Mucosa of descending colon (tissue), 3 donors: ENCODE measurements at places on chromosomes 5 and 9. TPM values are rescaled to one million over a fixed set of nuclear protein-coding genes. Genes with fewer than 3 reads are reported as not detected.

Gene DUSP1
- 233 TPM for total RNA-seq

DNA sequence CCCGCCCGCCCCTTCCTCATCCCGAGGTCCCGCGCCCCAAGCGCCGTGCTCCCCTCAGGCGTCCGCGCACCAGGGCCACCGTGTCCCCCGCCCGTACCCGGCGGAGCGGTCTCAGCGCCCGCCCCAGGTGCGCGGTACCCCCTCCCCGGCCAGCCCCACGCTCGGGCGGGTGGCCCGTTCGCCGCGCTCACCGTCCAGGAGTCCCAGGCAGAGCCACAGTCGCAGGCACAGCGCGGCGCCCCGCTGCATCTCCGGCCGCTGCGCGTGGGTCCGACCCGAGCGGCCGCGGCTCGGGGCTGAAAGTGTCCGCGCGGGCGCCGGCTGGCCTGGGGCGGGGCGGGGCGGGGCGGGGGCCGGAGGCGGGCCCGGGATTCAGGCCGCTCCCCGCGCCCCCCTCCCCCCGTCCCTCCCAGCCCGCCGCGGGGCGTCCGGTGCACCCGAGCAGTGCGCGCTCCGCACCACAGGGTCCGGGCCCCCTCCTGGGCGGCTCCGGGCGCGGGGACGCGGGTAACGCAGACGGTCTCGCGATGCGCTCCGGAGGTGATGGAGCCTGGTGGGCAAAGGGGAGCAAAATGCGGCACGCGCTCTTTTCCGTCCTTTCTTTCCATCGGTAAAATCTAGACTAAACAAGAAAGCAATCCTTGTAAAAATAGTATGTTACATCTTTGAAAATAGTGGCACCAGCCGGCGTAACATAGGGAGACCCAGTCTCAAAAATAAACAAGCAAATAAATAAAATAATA, at the start of gene FLT4:
FLT4 (minus strand) TSS at position 304 of the 743 bp plus-strand sequence; CDS start at position 249, 55 bp downstream.
- DNase-seq, result no peak

DNA sequence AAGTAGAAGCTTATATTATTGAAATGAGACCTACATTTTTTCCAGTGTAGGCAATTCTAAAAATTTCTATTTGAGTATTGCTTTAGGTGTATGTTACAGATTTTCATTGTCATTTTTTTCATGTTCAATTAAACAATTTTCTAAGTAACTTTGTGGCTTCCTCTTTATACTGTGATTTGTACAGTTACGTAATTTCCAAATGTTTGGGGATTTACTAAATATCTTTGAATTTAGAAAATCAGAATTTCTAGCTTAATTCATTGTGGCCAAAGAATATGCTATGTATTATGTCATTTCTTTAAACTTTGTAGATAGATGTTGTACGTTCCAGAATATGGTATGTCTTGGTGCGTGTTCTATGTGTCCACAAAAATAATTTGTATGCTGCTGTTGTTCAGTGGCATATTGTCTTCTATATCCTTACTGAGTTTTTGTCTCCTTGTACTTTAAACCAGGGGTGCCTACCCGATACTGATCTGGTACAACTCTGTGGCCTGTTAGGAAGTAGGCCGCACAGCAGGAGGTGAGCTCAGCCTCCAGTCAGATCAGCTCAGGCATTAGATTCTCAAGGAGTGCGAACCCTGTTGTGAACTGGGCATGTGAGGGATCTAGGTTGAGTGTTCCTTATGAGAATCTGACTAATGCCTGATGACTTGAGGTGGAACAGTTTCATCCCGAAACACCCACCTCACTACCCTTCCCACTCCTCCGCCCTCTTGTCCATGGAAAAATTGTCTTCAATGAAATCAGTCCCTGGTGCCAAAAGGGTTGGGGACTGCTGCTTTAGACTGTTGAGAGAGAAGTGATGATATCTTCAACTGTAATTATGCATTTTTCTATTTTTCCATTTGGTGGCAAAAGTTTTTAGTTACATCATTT, 63.5 kb downstream of the UBE2R2 start:
- DNase-seq, result no peak

DNA sequence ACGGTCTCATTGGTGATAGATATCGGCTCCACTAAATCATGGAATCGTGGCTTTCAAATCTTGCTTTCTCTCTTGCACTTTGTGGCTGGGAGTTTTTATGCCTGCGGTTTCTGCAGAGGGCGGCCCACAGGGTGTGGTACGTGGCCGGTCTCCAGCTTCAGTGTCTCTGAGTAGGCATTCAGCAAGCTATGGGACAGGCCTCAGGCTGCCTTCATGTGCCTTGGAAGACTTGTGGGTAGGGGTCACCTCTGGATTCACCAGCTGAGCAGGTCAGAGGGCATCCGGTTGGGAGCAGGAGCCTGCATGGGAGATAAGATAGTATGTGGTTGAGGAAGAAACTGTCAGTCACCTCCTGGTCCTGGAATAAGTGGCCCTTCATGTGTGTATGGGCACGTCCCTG, 47.7 kb downstream of the AMBP start:
- no peak for DNase-seq

- no peak for DNase-seq
These were observed 56.0 kb downstream of the NIPAL4 start for GRCh38 chr5:157516006-157516405.

Gene GIN1
- total RNA-seq, result 6.9 TPM
